ENCODE measurements at places on chromosomes 6 and 20.

DNA sequence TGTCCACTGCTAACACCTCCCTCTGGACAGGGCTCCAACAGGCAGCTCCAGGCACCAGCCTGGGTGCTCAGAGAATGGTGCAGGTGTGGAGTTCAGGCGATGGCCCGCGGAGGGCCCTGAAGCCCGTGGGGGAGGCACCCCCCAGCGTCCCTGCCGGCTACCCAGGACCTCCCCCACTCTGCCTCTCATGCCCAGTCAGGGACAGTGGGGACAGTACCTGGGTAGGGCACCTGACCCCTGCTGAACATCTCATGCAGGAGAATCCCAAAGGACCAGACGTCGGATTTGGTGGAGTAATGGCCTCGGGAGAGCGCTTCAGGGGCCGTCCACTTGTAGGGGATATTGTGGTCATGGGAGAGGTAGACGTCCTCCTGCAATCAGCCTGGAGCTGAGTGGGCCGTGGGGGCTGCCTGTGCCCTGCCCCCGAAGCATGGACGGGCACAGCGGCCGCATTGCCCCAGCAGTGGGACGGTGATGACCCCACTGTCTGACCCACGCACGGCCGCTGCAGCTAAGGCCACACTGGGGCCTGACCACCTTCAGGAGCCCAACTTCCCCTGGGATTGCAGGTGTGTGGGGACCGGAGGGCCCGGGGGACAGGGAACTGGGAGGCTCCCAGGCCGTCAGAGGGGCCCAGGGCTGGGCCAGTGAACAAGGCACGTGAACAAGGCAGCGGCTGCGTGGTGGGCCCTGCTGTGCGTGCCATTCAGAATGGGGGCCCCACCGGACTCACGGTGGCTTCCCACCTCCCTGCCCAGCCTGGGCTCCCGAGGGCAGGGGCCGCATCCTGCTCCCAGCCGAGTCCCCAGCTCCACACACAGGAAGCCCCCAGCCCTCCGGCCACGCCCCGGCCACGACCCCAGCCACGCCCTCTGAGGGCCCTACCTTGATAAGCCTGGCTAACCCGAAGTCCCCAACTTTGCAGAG lies 7.1 kb downstream of the PTK6 start:
- DNase-seq, result no peak

DNA sequence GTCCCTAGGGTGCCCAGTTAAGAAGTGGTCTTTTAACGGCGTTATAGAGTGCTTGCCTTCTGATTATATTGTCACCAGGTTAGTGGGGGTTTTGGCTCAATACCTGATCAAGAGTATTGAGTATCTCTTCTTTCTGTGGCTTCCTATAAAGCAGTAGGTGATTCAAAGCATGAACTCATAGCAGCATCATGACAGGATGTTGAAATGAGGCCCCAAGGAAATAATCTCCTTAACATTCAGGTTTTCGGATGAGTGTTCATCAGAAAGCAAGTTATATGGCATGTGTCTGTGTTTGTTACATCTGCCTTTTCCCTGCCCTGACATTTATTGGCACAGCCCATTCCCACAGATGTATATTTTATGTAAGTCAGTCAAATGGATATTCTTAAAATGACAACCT lies 301.0 kb downstream of the FARS2 start:
- DNase-seq, result no peak

GRCh38 chr20:25247000-25247517 lies 826 bp upstream of the PYGB start:
- DNase-seq, result no peak

GRCh38 chr20:37256286-37256685 lies 5.3 kb downstream of the GHRH start:
- DNase-seq, result no peak

DNA sequence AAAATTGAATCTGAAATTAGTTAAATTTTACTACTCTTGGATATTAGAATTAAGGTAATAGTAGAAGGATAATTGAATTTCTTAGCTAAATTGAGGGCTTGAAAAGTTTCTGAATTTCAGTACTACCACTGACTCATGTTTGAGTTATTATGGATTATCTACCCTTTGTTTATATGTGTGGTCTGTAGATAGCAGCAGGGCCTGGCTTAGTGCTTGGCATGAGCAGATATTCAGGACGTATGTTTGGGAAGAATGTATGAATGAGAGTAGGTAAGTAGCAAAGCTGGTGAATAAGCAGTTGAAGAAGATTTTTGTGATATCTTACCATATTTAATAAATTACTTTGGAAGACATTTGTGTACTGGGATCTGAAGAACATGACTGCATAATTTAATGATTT lies 152.7 kb downstream of the MACROD2 start:
- no peak for DNase-seq

DNA sequence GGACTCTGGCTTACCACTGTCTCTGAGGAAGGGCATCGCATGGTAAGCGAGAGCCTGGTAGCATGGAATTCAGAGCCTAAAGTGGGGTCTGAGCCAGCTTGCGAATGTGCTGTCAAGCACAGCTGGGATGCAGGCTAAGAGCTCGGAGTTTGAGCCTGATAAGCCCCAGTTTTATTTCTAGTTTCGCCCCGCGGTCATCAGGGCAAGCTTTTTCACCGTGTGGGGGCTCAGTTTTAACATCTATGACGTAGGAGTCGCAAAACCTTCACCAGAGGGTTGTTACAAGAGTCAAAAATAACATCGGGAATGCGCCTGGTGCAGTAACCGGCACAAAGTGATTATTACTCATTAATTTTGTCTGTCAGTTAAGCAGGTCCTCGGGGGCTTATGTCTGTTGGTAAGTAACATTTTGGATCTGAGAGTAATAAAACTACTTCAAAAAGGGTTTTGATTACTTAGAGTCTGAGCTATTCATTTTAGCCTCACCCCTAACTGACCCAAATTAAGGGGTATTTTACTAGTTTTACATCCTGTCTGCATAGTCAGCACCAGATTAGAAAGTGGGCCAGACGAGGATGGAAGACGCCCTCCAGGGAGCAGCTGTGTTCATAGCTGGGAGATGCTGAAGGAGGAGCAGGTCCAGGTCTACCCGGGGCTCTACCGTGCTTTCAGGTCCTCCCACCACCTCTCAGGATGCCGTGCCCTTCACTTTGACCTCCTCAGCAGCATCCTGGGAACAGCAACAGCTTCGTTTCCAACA lies 29.7 kb downstream of the SLC22A23 start:
- no peak for DNase-seq

DNA sequence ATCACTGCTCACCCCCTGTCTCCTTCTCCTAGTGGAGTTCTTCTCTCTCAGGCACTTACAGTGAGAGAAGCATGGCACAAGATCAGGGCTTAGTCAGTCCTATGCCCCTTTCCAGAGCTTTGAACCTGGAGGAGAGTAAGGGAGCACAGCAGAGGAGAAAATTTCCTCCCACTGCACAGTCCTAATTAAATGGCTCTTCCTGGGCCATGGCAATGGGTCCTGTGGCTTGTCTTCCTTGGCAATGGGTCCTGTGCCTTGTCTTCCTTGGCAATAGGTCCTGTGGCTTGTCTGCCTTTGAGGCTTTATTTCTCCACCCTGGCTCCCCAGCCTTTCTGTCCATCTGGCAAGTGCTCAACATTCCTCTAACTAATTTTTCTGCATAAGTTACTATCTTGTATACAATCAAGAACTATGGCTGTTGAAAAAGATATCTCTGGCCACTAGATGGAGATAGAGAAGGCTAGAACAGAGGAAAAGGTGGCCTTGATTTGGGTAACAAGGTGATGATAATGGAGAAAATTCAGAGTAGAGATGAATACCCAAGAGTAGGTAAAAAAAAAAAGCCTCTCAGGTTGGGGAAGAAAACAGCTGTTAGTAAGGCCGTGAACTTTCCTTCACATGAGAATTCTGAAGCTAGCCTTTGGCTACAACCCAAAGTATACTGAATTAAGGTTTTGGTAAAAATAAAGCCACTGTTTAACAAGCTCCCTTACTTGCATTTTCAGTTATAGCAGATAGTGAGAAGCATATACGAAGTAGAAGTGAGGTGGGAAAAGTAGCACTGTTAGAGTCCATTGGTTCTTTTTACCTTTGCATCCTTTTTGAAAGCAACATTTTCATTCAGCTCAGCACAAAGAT lies 504.9 kb downstream of the DOK5 start:
- no peak for DNase-seq

DNA sequence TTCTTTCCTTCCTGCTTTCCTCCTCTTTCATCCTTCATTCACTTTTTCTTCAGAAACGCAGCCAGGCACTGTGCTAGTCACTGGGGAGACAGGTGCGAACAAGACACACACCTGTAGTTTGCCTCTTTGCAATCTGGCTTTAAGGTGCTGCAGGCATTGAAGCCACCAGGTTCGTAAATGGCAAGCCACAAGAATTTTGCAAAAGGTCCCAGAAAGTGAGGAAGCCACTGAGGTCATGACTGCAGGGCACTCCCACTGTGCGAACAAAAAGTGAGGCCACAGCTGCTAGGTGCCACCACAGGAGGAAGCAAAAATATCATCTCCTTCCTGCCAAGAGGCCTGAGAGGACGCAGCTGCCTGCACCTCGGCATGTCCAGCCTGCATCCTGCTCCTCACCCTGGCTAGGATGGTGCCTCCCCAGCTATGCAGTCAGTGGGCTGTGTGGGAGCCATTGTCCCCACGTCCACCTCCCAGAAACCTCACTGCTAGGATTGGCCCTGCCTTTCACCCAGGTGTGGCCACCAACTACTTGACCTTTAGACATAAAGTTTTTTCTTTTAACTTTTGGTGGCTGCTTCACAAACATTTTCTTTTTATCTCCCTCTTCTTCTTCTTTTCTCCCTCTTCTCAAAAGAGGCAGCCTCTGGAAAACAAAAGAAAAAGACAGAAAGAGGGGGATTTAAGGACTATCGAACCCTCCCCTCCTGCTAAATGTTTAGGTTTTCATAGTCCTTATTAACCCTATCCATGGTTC lies 230.8 kb downstream of the BCAS1 start:
- no peak for DNase-seq

DNA sequence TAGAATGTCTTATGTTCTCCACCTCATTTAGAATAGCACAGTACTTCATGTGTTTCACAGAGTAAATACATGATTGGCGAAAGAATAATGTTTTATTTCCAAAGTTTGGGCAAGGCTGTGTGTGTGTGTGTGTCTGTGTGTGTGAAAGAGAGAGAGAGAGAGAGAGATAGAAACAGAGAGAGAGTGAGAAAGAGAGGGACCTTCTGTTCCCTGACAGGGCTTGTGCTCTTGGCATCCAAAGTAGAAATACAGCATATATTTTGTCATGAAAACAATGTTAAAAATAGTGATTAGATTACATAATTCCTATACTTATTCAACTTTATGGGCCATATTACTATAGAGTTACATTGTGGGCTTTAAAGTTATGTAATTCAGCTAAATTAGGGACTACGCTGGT lies 201.2 kb downstream of the KIF6 start:
- no peak for DNase-seq

DNA sequence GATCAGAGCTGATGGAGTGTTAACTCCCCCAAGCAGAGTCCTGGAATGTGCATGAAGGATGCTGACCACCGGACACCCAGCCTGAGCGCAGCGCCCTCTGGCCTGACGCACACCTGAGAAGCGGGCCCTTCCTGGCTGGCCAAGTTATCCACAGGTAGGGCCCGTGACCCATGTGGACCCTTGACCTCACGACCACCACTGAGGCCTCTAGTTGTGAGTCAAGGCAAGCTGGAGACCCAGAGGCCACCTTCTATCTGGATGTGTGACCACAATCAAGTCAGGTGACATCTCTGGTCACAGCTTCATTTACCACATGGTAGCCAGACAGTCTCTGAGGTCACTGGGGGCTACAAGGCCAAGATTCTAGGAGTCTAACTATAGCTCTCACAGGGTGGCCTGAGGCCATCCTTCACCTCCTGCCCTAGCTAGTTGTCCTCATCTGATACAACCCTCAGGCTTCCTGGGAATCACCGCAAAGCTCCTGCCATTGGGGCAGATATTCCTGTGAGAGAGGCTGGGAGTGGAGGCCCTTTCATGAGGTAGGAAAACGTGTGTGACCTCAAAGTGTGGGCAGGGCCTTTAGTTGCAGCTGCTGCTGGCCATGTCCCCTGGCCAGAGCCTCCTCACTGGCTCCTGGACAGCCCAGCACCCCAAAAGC lies 53.1 kb downstream of the DSTN start:
- DNase-seq, result no peak

DNA sequence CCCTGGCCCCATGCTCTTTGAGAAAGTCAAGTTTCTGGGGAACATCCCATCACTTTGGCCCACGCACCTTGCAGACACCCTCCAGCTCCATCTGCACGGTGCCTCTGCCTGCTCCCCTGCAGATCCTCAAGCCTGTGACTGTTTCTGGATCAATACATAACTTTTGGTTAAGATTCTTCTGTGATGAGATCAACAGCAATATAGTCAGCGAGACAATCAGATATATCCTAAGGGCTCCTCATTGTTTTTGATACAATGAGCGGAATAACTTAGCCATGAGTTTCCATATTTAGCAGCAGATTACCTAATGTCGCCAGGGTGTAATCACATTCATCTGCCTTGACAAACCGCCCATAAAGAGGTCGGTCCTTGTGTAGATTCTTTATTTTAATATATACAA lies 109.3 kb upstream of the MTHFD1L start:
- DNase-seq, result no peak

GRCh38 chr6:2396846-2397630 lies 151.6 kb upstream of the GMDS start:
- peak; percentile 56 for DNase-seq

DNA sequence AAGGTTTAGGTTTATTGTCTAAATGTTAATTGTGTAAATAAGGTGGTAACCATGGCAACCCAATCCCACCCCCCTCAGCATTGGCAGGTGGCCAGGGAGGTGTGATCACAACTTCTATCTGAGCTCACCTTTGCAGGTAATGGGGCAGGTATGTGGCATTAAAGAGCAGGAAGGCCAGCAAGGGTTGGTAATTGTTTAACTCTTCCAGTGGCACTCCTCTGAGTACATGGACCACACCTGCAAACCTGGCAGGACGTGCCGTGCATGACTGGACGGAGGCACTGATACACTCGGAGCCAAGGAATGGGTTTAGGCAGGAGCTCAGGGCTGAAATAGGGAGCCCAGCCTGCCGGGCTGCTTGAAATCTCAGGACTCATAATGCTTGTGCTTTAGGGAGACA lies 107.0 kb upstream of the BMP2 start:
- no peak for DNase-seq

DNA sequence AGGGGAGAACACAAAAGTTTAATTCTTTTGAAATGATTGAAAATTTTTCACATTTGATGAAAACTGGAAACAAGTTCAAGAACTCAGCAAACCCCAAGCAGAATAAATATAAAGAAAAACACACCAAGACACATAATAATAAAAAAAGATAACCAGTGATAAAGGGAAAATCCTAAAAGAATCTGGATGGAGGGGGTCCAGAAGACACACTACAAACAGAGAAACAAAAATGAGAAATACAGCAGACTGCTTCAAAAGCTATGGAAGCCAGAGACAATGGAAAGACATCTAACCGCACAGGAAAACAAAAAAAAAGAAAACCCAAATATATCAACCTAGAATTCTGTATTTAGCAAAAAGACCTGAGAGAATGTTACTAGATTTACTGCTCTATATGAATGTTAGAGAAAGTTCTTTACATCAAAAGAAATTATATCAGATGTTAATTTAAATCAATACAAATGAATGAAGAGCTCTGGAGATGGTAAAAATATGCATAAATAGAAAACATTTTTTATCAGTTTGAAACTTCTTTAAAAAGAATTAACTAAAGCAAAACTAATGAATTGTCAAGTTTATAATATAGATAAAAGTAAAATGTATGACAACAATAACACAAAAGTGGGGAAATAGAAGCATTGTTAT lies 310.7 kb upstream of the PREP start:
- no peak for DNase-seq

GRCh38 chr20:18138639-18139583 lies 1.2 kb downstream of the KAT14 start:
- DNase-seq, result no peak
